Psoas muscle (tissue), 8 donors: ENCODE measurements at places on chromosomes 7 and 10. TPM values are rescaled to one million over a fixed set of nuclear protein-coding genes. Genes with fewer than 3 reads are reported as not detected.

DNA sequence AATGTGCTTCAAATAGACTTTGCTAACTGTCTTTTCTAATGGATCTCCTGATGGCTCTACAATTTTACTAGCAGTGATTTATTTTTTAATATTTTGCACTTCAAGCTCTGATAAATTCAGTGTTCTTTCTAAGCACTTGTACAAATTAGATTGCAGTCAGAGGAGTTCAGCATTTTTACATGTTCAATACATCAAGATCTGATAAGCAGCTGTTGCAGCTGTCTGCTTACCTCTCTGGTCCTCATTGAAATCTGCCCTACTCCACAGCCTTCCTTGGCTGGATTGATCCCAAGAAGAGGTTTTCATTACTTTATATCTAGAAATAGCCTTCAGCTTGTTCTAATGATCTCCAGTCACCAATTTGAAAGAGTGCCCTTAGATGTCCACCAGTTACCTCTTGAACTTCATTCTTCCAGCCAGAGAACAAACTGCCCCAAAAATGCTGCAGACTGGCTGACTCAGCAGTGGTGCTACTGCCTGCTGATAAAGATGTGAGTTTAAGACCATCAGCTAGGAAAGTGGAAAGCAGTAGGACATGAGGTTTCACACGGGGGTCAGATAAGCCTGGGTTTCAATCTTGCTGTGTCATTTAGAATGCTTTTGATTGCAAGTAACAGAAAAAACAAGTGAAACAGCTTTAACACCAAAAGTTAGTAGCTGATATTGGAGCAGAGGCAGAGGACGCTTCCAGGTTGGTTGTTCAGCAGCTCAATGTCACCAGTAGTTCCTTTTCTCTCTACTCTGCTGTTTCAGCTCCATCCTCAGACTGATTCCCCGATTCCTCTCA, 350.9 kb upstream of the NPVF start:
- peaks cover 3% of the 10 kb centered on the region for H3K4me1 ChIP-seq
- no peaks in the 10 kb centered on the region for H3K27me3 ChIP-seq
- H3K36me3 ChIP-seq: no peaks in the 10 kb centered on the region

- no peaks in the 10 kb centered on the region for H3K4me1 ChIP-seq
- no peaks in the 10 kb centered on the region for H3K36me3 ChIP-seq
- no peak overlapping the region for H3K27ac ChIP-seq
- no peaks in the 10 kb centered on the region for H3K27me3 ChIP-seq
These were observed 141.6 kb downstream of the C1GALT1 start for GRCh38 chr7:7323921-7324320.

GRCh38 chr10:5958675-5959074, 18.7 kb downstream of the IL15RA start:
- no peak overlapping the region for H3K27ac ChIP-seq
- peaks cover 72% of the 10 kb centered on the region for H3K36me3 ChIP-seq
- no peak overlapping the region for H3K4me3 ChIP-seq
- DNase-seq: no peak
- no peaks in the 10 kb centered on the region for H3K4me1 ChIP-seq

DNA sequence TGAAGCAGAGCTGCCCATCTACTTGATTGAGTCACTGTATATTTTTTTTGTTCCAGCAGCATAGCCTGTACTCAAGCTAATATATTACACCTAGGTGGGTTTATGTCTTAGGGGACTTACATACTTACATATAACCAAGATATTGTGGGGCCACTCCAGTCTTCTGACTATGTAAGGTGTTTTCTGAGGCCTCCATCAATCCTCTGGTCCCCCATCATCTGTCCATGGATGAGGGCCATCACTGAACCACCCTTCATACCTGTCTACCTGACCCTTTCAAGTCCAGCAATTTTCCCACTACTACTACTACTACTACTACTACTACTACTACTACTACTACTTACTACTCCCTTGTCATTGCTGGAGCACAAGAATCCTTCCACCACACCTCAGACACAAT, 3.2 kb upstream of the FAM241B start:
- H3K27me3 ChIP-seq: no peaks in the 10 kb centered on the region
- no peak overlapping the region for H3K27ac ChIP-seq
- no peak overlapping the region for H3K4me3 ChIP-seq
- no peaks in the 10 kb centered on the region for H3K36me3 ChIP-seq

- peak; percentile 6 for DNase-seq
- H3K36me3 ChIP-seq: no peaks in the 10 kb centered on the region
- peak overlapping the region; percentile 53 for H3K4me3 ChIP-seq
- no peaks in the 10 kb centered on the region for H3K27me3 ChIP-seq
These were observed 38.1 kb downstream of the RASGEF1A start for GRCh38 chr10:43228783-43229207.

HOXA6 gene
- total RNA-seq: 3.7 TPM

DNA sequence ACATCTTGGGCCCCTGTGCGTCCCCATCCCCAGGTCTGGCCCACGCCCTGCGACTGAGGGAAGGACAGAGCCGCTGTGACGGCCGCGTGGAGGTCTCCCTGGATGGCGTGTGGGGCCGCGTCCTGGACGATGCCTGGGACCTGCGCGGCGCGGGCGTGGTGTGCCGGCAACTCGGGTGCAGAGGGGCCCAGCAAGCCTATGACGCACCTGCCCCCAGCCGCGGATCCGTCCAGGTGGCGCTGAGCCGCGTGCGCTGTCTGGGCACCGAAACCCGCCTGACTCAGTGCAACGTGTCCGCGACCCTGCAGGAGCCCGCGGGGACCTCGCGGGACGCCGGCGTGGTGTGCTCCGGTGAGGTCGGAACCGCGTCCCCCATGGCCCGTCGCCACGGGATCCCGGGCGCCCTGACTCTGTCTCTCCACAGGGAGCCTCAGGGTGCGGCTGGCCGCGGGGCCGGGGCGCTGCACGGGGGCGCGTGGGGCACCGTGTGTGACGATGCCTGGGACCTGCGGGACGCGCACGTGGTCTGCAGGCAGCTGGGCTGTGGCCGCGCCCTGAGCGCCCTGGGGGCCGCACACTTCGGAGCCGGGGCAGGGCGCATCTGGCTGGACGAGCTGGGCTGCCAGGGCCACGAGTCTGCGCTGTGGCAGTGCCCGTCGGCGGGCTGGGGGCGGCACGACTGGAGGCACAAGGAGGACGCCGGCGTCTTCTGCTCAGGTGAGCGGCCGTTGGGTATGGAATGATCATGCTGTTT, 5.9 kb downstream of the SCART1 start:
- no peak overlapping the region for H3K27ac ChIP-seq
- H3K4me3 ChIP-seq: no peak overlapping the region
- no peaks in the 10 kb centered on the region for H3K4me1 ChIP-seq
- no peaks in the 10 kb centered on the region for H3K36me3 ChIP-seq
- no peak for DNase-seq
- no peaks in the 10 kb centered on the region for H3K27me3 ChIP-seq

RNF148 gene
- not detected for total RNA-seq

ADRB1 gene
- total RNA-seq: 0.18 TPM

GRCh38 chr7:5662828-5663227, 118.6 kb downstream of the RNF216 start:
- no peak overlapping the region for H3K4me3 ChIP-seq
- no peak overlapping the region for H3K27ac ChIP-seq
- no peak for DNase-seq
- no peaks in the 10 kb centered on the region for H3K36me3 ChIP-seq

RASA4B gene
- 92.0 TPM for total RNA-seq

SLC26A4 gene
- 0.94 TPM for total RNA-seq

DNA sequence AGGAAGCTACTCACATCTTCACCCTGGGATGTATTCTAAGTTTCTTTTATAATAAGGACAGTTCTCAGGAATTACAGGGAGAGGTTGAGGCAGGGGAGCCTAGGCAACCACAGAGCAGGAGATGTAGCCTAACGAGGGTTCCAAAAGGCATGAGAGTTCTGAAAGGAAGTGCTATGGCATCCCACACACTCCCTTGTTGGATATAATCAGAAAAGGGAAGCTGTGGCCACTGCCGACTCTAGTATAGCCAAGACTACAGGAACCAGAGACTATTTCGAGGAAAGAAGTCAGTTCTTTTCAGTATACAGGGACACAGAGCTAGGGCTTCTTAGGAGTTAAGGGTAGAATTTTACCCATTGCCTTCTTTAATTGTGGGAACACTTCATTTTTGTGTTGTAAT, 11.0 kb downstream of the PRR15 start:
- H3K27ac ChIP-seq: no peak overlapping the region
- H3K36me3 ChIP-seq: no peaks in the 10 kb centered on the region
- H3K4me3 ChIP-seq: no peak overlapping the region
- no peak for DNase-seq
- H3K27me3 ChIP-seq: peaks cover 3% of the 10 kb centered on the region

DNA sequence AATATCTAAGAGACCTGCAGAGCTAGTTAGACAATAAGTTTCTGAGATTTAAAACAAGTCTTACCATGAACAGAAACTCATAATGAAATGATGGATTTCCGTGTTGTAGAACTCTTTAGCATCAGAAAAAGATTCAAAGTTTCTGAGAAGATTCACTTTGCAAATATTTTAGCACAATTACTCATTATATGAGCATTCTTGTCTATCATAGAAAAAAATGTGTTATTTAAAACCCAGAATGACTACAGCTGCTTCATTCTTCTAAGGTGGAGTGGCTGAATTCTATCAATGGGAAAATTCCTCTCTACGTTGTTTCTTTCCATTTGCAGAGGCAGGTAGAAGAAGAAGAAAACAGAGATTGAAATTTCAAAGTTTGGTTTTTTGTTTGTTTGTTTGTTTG, 21.0 kb upstream of the RALA start:
- no peak for DNase-seq
- no peaks in the 10 kb centered on the region for H3K27me3 ChIP-seq
- no peaks in the 10 kb centered on the region for H3K4me1 ChIP-seq
- H3K27ac ChIP-seq: no peak overlapping the region
- H3K4me3 ChIP-seq: no peak overlapping the region

- no peak overlapping the region for H3K4me3 ChIP-seq
- no peaks in the 10 kb centered on the region for H3K36me3 ChIP-seq
- H3K4me1 ChIP-seq: no peaks in the 10 kb centered on the region
- no peaks in the 10 kb centered on the region for H3K27me3 ChIP-seq
- no peak overlapping the region for H3K27ac ChIP-seq
- DNase-seq: no peak
These were observed 326.6 kb downstream of the ADARB2 start for GRCh38 chr10:1410469-1411395.

TMEM213 gene
- total RNA-seq: not detected

- DNase-seq: no peak
- no peak overlapping the region for H3K27ac ChIP-seq
- H3K36me3 ChIP-seq: no peaks in the 10 kb centered on the region
- H3K4me1 ChIP-seq: no peaks in the 10 kb centered on the region
These were observed 179.3 kb downstream of the NPSR1 start for GRCh38 chr7:34837316-34837715.

OR2A42 gene
- not detected for total RNA-seq

DNA sequence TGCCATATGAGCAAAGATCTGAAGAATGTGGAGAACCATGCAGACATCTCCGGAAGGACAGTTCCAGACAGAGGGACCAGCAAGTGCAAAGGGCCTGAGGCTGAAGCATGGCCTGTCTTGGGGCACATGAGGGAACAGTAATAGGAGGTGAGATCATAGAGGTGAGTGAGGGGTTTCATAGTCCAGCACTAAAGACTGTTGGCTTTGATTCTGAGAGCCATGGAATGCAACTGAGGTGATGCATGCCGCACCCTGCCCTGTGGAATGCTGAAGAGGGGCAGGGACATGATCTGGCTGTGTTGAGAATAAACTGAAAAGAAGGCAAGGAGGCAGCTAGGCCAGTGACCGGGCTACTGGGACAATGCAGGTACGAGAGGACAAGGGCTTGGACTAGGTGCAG, 253.1 kb upstream of the KLF14 start:
- H3K27me3 ChIP-seq: no peaks in the 10 kb centered on the region
- peaks cover 66% of the 10 kb centered on the region for H3K4me1 ChIP-seq
- H3K4me3 ChIP-seq: no peak overlapping the region
- H3K27ac ChIP-seq: peak overlapping the region; percentile 12
- DNase-seq: no peak

FAM241B gene
- total RNA-seq: 1.6 TPM

DNA sequence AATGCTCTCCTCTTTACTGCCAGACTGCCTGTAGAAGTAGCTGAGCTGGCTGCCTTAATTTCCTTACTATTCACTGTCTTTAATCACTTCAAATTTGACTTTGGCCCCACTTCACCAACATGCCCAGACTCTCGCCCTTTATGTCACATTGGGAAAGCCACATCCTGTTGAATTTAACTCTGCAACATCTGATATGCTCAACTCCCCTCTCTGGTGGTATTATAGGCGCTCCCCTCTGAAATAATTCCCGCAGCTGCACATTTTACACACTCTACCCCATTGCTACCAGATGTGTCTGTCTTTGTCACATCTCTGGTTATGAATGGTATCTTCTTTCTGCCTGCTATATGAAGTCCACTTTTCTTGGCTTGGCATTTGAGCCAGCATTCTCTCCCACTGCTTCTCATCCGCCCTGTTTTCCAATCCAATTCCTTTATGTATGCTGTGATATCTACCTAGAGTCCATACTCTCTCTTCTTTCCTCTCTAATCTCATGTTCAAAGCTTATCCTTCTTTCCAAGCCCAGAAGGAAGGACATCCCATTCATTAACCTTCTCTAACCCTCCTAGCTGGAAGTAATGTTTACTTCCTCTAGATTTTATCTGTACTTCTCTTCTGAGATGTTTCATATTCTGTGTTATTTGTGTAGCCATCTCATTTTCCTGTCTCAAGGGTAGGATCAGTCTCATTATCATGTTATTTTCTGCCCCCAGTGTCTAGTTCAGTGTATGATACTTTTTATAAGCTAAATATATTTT, 134.5 kb downstream of the ST7 start:
- no peaks in the 10 kb centered on the region for H3K27me3 ChIP-seq
- H3K27ac ChIP-seq: no peak overlapping the region
- H3K36me3 ChIP-seq: no peaks in the 10 kb centered on the region
- no peak overlapping the region for H3K4me3 ChIP-seq

ALOX5 gene
- 3.1 TPM for total RNA-seq

DNA sequence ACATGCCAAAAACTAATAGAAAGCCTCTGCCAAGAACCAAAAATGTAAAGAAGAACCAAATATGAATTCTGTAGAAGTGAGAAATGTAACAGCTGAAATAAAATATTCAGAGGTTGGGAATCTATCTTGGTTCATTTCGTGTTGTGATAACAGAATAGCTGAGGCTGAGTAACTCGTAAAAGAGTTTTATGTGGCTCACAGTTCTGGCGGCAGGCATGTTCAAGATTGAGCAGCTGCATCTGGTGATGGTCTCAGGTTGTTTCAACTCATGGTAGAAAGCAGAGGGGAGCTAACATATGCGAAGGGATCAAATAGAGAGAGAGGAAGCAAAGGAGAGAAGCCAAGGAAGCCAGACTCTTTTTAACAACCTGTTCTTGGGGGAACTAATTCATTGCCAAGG, 717.2 kb downstream of the TNS3 start:
- no peaks in the 10 kb centered on the region for H3K4me1 ChIP-seq
- H3K27ac ChIP-seq: no peak overlapping the region
- H3K27me3 ChIP-seq: no peaks in the 10 kb centered on the region
- DNase-seq: no peak
